Uterine smooth muscle cell (primary cell): ENCODE measurements at places on chromosomes 2 and 18. TPM values are rescaled to one million over a fixed set of nuclear protein-coding genes. Genes with fewer than 3 reads are reported as not detected.

The TLX2 gene
- not detected in 2 replicates for total RNA-seq

The FOXD4L1 gene
- 0.12 TPM in 1 of 2 replicates, not detected in the other for total RNA-seq

The PSMA8 gene
- not detected in 2 replicates for total RNA-seq

The LAMA3 gene
- 5.1 and 30.5 TPM in 2 replicates for total RNA-seq

The HRH4 gene
- total RNA-seq, result under 0.01 and 0.12 TPM in 2 replicates
